Neuronal stem cell (in vitro differentiated cells): ENCODE measurements at places on chromosomes 3 and 15.

- no peak for DNase-seq
- H3K27me3 ChIP-seq: no peaks in the 10 kb centered on the region
- H3K4me1 ChIP-seq: no peaks in the 10 kb centered on the region
- H3K27ac ChIP-seq: no peak overlapping the region
Measured at GRCh38 chr3:5565026-5565425, 377.5 kb downstream of the EDEM1 start.

DNA sequence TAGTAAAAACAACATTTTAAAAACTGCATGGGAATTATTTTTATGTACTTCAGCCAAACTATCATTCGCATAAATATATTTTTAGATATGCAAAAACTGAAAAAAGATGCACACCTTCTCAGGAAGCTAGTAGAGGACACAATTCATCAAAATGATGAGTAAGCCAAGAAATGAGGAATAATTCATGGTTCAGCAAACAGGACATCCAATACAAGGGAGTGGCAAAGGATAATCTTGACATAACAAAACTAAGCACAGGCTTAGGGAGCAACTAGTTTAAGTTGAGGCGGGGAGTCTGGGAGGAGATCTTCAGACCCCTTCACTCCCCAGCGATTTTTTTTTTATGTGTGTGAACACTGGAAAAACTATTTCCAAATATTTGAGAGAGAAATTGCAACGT, 93.7 kb downstream of the ZNF280D start:
- H3K36me3 ChIP-seq: no peaks in the 10 kb centered on the region
- no peak overlapping the region for H3K27ac ChIP-seq
- H3K4me3 ChIP-seq: no peak overlapping the region
- no peaks in the 10 kb centered on the region for H3K4me1 ChIP-seq

DNA sequence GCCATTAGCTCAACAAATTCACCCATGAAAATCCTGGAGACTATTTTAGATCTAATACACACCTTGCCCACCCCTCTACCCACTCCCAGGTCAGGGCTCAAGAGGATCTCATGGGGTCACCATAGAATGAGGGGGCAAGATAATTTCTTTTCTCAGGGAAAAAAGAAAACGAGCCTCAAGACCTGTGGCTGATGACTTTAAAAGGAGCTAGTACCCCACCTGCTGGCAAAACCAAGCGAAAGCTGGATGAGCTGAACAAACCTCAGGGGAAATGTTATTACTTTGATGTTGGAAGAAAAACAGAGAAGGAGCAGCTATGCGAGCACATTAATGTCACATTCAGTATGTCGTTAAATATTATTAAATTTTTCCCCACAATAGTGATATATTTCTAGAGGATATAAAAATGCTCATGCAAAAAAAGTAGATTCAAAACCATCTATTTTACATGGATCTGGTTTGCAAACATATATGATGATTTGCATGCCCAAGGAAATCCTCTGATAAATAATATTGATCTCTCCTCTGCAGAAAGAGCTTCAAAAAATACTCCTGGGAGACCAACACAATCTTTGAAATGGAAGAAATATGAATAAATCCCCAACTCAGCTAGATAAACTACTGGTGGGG, 37.7 kb downstream of the PLD1 start:
- peaks cover 5% of the 10 kb centered on the region for H3K4me1 ChIP-seq
- H3K27me3 ChIP-seq: no peaks in the 10 kb centered on the region
- DNase-seq: peak; percentile 29
- H3K27ac ChIP-seq: no peak overlapping the region

GRCh38 chr15:65086680-65087111, 10.2 kb downstream of the KBTBD13 start:
- H3K4me1 ChIP-seq: peaks cover 51% of the 10 kb centered on the region
- no peaks in the 10 kb centered on the region for H3K36me3 ChIP-seq
- H3K27me3 ChIP-seq: peaks cover 12% of the 10 kb centered on the region

DNA sequence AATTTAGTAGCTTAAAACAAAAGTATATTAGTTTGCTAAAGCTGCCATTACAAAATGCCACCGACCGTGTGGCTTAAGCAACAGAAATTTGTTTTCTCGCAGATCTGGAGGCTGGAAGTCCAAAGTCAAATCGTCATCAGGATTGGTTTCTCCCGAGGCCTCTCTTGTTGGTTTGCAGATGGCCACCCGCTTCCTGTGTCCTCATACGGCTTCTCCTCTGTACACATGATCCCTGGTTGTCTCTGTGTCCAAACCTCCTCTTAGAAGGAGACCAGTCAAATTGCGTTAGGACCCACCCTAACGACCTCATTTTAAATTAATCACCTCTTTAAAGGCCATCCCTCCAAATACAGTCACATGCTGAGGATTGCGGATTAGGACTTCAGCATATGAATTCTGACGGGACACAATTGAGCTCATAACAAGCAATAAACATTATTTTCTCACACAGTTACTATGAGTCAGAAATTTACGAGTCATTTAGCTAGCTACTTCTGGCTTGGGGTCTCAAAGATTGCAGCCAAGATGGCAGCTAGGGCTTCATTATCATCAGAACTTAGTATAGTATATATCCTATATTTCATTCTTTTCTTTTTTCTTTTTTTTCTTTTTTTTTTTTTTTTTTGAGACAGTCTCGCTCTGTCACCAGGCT, 58.4 kb downstream of the RPL39L start:
- H3K36me3 ChIP-seq: peaks cover 9% of the 10 kb centered on the region
- H3K27me3 ChIP-seq: no peaks in the 10 kb centered on the region
- no peak for DNase-seq
- H3K4me3 ChIP-seq: no peak overlapping the region

GRCh38 chr15:63986185-63986680, 60.1 kb downstream of the DAPK2 start:
- H3K27ac ChIP-seq: no peak overlapping the region
- H3K4me1 ChIP-seq: peaks cover 9% of the 10 kb centered on the region
- H3K27me3 ChIP-seq: no peaks in the 10 kb centered on the region
- H3K36me3 ChIP-seq: no peaks in the 10 kb centered on the region
- DNase-seq: no peak

GRCh38 chr15:65414841-65415621, 7.7 kb downstream of the IGDCC4 start:
- H3K4me3 ChIP-seq: no peak overlapping the region
- H3K27me3 ChIP-seq: no peaks in the 10 kb centered on the region
- H3K4me1 ChIP-seq: peaks cover 48% of the 10 kb centered on the region
- H3K36me3 ChIP-seq: no peaks in the 10 kb centered on the region
- DNase-seq: peak; percentile 79
- peak overlapping the region; percentile 95 for H3K27ac ChIP-seq

DNA sequence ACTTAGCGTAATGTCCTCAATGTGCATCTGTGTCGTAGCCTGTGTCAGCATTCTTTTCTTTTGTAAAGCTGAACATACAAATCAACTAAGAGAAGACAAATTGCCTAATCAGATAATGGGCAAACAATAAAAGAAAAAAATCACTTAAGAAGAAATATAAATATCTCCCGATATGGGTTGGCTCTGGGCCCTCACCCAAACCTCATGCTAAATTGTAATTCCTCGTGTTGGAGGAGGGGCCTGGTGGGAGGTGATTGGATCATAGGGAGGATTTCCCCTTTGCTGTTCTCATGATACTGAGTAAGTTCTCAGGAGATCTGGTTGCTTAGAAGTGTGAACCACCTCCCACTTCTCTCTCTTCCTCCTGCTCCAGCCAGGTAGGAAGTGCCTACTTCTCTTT, 285.0 kb upstream of the LYSMD4 start:
- DNase-seq: no peak
- no peaks in the 10 kb centered on the region for H3K36me3 ChIP-seq
- no peak overlapping the region for H3K27ac ChIP-seq
- H3K4me1 ChIP-seq: no peaks in the 10 kb centered on the region

GRCh38 chr3:110006913-110007312, 669.6 kb upstream of the DPPA4 start:
- H3K36me3 ChIP-seq: no peaks in the 10 kb centered on the region
- H3K27ac ChIP-seq: no peak overlapping the region
- no peaks in the 10 kb centered on the region for H3K27me3 ChIP-seq
- H3K4me1 ChIP-seq: no peaks in the 10 kb centered on the region

GRCh38 chr15:52256930-52257733, 38.5 kb downstream of the MYO5C start:
- no peak for DNase-seq
- no peak overlapping the region for H3K4me3 ChIP-seq
- H3K27ac ChIP-seq: peak overlapping the region; percentile 37
- H3K4me1 ChIP-seq: peaks cover 25% of the 10 kb centered on the region
- peaks cover 11% of the 10 kb centered on the region for H3K36me3 ChIP-seq

- H3K27me3 ChIP-seq: no peaks in the 10 kb centered on the region
- H3K36me3 ChIP-seq: no peaks in the 10 kb centered on the region
- no peak overlapping the region for H3K27ac ChIP-seq
- no peak overlapping the region for H3K4me3 ChIP-seq
Measured at GRCh38 chr15:77982127-77982490, 95.4 kb downstream of the TBC1D2B start.

GRCh38 chr3:8996681-8997121, 33.4 kb upstream of the RAD18 start:
- H3K27me3 ChIP-seq: no peaks in the 10 kb centered on the region
- no peak overlapping the region for H3K27ac ChIP-seq
- H3K36me3 ChIP-seq: peaks cover 93% of the 10 kb centered on the region
- no peaks in the 10 kb centered on the region for H3K4me1 ChIP-seq
- no peak overlapping the region for H3K4me3 ChIP-seq
- no peak for DNase-seq
